ENCODE measurements at places on chromosomes 4 and X. TPM values are rescaled to one million over a fixed set of nuclear protein-coding genes. Genes with fewer than 3 reads are reported as not detected.

The CLNK gene
- total RNA-seq = not detected

The PNPLA4 gene
- total RNA-seq = 5.4 TPM

The JCHAIN gene
- 1.6 TPM for total RNA-seq

The PDCL2 gene
- total RNA-seq = not detected

The DDX3X gene
- total RNA-seq = 146 TPM

Data from sigmoid colon (tissue), 7 donors.